NB4 (cell line): ENCODE measurements at places on chromosomes 3 and 15.

GRCh38 chr3:112557976-112558375 is 3.8 kb downstream of the ATG3 start:
- peak; percentile 14 for DNase-seq

- DNase-seq: no peak
Measured at GRCh38 chr15:88321271-88321670, 64.7 kb upstream of the NTRK3 start.

GRCh38 chr3:133512416-133513089 is 60.9 kb upstream of the CDV3 start:
- no peak for DNase-seq

- DNase-seq: no peak
Measured at GRCh38 chr3:79039192-79039591, 728.6 kb downstream of the ROBO1 start.

GRCh38 chr3:78130741-78131290 is 1090.9 kb downstream of the ROBO2 start:
- no peak for DNase-seq

DNA sequence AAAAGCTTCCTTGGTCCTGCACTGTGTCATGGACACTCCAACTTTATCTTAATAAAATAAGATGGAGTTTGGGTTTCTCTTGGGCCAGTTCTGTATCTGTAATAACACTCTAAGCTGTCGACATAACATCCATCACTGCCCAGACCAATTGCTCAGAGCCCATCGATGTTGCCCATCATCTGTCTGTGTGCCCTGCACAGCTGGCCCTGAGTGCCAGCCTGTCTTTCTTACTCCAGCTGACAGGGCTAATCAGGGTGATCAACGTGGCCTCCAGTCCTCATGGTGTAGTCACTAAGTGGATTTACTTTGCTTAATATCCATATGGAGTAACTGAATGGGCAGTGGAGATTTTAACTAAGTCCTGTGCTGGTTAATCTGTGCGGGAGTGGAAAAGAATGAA is 419.8 kb upstream of the TPM1 start:
- DNase-seq: no peak

DNA sequence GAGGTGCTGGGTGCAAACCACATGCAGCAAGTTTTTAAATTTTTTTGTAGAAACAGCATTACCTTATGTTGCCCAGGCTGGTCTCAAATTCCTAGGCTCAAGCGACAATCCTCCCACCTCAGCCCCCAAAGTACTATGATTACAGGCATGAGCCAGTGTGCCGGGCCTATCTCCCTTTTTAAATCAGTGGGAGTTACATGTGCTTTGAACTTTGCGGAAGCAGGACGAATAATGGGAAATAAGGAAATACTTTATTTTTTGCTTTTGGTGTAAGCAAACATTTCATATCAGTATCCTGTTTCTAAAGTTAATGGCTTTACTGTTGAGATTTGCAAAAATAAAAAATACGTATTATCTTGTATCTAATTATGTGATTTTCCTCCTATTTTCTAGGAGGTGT is 9.1 kb downstream of the NR1D2 start:
- no peak for DNase-seq

DNA sequence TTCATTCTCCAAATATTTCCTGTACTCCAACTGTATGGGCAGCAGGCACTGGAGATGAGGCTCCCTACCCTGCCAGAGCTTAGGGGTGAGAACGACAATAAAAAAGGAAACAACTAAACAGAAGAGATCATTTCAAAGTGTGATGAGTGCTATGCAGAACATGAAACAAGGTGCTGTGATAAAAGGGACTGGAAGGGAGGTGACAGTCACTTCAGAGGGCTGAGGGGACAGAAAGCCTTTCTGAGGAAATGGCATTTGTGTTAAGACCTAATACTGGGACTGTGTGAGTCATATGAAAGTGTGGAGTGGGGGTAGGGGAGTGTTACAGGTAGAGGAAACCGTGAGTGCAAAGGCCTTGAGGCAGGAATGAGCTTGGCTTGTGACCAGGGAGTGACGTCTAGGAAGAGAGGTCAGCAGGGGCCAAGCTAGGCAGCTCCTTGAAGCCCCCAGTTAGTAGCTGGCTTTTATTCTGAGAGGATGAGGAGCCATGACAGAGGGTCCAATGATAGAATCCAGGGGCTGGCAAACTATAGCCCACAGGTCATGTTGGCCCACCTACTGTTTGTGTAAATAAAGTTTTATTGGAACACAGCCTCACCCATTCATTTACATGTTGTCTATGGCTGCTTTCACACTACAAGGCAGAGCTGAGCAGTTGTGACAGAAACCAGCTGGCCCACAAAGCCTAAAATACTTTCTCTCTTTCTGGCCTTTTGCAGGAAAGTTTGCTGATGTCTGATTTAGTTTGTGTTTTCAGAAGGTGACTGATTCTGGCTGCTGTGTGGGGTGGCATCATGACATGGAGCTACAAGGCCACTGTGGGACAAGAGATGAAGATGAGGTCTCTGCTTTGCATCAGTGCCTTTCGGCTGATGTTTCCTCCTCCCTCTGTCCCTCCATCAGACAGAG is 56.6 kb downstream of the LSM3 start:
- DNase-seq: no peak

DNA sequence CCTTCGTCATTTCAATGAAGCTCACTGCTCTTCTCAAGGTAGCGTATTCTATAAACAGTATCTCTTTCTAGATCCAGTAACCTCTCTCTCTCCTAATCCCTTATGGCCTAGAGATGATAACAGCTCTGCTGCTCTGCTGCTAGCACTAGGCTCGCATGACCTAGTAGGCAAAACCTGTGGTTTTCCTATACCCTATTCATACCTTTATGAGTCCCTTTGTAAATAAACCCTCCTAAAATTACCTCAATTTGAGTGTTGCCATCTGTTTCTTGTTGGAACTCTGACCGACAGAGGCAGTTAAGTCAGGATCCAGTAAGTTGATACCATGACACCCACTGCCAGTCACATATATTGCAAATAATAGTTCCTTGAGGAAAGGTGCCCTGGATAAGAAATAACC is 7.3 kb downstream of the CCDC14 start:
- no peak for DNase-seq
